Choroid plexus epithelial cell (primary cell): ENCODE measurements at places on chromosomes 2 and 18.

DNA sequence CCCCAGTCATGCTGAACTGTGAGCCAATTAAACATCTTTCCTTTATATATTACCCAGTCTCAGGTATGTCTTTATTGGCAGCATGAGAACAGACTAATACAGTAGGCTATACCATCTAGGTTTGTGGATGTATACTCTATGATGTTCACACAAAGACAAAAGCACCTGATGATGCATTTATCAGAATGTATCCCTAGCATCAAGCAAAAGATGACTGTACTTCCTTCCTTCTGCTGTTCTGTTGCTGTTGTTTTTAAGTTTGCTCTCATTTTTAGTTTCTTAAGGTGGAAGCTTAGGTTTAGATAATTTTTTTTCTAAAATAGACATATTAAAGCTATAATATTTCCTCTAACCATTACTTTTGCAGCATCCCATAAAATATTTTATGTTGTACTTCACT, 12.4 kb downstream of the ZSCAN30 start:
- no peak for DNase-seq

DNA sequence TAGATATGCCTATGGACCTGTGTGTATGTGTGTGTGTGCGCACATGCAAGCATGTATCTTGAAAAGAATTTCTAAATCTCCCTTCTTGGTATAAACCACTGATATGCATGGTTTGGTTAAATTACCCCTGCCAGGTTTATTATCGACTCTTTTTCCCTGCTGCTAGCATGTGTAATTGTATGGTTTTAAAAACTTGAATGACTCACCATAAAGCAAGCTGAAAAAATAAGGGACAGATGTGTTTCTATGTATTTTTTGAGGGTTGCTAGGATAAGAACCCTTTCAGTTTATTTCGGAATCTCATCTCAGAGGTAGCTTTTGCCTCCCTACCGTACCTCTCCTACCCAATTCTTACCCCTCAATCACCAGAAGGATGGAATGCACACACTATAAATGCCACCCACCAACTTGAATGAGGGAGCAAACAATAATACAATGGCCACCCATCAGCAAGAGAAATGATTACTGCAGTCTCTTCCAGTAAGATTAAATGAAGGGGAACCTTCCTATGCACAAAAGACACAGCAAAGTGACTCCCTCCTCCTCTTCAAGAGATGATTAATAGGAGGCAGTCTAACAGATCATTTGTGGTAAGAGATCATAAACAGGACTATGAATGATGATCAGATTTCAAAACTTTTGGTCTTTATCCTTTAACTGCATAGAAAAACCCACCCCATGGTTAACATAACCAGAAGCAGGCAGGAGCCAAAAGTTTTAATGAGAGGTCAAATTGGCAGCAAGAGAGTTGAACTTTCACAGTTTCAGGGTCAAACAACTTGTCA, 357.2 kb downstream of the SATB2 start:
- peak; percentile 0 for DNase-seq

GRCh38 chr2:224518806-224519580, 66.2 kb downstream of the CUL3 start:
- peak; percentile 89 for DNase-seq

GRCh38 chr18:34993289-34993688, 47.9 kb upstream of the MAPRE2 start:
- no peak for DNase-seq

DNA sequence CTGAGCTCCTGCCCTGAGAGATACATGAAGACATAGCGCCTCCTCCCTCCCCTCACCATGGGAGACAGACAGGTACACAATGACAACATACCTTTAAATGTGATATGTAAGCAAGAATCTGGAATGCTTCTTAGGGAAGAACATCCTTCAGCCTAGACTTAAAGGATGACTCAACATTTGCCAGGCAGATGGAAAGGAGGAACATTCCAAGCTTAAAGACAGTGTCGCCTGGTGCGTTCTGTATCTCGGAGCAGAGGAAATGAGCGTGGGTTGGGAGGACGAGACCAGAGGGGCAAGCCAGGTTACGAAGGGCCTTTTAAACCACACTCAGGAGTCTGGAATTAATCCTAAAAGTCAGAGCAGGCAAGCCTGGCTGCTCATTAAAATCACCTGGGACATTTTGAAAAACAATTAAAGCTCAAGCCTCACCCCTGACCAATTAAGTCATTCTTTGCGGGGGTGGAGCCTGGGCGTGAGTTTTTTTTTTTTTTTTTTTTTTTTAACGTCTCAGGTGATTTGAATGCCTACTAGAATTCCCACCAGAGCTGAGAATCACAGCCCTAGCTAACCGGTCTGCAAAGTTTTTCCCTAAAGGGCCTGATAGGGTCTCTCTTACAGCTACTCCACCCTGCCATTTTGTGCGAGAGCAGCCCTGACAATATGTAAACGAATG, 131.2 kb upstream of the SEC11C start:
- DNase-seq: peak; percentile 67

GRCh38 chr2:160207804-160208654, 8.0 kb upstream of the ITGB6 start:
- peak; percentile 80 for DNase-seq

- DNase-seq: no peak
These were observed 2.9 kb upstream of the KCNG2 start for GRCh38 chr18:79794846-79795245.

DNA sequence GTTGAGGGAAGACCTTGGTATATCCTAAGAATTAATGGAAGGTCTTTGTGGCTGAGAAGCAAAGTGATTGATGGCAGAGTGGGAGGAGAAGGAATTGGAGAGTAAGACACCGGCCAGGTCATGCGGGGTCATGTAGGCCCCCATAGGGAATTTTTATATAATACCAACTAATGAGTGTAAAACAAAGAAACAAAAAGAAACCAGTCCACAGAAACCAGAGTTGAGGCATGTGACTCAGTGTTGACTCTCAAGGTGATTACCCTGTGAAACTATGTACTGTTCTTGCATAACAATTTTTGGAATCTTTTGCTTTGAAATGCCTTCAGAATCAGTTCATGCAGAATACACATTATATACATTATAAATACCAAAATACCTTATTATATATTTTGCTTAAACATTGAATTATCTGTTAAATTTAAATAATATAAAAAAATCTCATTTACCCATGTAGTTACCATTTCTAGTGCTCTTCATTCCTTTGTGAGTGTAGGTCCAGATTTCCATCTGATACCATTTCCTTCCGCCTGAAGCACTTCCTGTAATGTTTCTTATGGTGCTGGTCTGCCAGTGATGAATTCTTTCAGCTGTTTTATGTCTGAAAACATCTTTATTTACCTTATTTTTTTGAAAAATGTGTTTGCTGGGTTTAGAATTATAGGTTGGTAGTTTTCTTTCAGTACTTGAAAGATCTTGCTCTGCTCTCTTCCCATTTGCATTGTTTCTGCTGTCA, 8.6 kb downstream of the CLIP4 start:
- DNase-seq: peak; percentile 87

GRCh38 chr18:23967321-23968089, 47.0 kb upstream of the TTC39C start:
- DNase-seq: no peak

DNA sequence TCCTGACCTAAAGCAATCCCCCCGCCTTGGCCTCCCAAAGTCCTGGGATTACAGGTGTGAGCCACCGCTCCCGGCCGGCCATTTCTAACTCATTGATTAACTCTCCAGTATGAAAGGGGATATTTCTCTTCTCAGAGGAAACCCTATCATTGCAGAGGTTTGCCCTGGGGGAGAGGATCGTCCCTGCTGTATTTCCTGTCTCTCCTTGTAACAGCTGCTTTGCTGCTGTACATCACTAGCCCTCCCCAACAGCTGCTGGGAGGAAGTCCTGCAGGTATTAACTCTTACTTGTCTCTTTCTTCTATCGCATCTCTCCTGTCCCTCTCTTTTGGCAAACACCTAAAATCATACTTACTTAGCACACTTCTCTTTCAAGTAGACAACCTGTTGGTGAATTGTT, 219.0 kb upstream of the DSEL start:
- no peak for DNase-seq

DNA sequence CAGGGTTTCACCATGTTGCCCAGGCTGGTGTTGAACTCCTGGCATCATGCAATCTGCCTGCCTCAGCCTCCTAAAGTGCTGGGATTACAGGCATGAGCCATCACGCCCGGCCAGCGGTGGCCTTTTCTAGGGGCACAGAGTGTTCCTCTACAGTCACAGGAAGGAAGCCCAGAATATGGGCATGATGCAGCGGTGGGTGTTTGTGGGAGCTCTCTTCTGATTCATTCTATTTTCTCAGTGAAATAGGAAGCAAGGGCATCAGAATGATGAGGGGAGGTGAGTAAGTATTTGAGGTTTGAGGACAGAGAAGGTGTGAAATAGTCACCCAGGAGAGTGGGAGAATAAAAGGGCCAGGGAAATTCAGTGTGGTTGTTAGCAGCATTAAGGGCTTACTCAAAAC, 70.3 kb upstream of the PSME4 start:
- no peak for DNase-seq

DNA sequence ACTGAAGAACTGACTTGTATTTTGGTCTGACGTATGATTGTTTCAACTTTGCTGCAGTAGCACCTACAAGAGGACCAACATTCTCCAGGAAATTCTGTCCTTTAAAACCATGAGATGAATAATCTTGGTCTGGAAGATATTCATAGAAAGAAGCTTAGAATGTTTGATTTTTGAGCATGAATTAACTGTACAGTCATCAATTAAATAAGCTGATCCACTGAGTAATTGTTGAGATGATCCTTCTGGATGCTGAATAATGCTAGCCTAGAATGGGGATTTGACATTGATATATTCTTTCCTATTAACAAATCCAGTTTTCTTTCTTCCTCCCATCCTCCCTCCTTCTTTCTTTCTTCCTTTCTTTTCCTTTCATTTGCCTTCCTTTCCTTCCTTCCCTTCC, 39.0 kb upstream of the CDK5R2 start:
- DNase-seq: no peak

GRCh38 chr18:7234091-7234490, 3.2 kb downstream of the LRRC30 start:
- DNase-seq: no peak

DNA sequence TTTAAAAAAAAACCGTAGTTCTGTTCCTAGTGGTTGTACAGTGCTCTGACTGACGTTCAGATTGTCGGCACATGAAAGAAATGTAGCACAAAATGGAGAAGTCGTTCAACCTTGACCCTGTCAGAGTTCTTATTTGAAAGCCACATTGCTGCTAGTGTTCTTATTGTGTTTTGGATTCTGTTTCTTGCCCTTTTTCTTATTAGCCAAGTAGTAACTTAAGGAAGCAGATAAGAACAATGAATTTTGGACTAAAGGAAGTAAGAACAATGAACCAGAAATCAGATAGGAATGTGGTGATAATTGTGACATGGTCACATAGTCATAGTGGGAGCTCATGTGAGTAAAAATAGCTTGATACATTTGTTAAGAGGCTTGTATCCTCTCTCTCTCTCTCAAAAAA, 45.9 kb downstream of the RPIA start:
- peak; percentile 14 for DNase-seq

DNA sequence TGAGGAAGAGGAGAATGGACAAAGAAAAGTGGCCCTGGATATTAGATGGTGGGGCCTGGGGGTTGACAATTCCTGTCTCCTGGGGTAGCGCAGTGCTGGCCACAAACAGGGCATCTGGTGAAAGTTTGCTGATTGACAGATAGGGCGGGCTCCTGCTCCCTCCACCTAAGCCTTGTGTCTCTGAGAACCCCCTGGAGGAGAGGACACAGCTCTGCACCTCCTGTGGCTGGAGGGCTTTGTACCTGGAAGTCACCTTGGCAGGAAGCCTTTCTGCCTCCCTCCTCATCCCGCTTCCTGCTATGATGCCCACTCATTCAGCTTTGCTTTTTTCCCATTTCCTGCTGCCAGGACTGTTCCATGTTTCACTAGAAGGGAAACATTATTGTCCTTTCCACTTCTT, 72.4 kb downstream of the RHOB start:
- DNase-seq: no peak

DNA sequence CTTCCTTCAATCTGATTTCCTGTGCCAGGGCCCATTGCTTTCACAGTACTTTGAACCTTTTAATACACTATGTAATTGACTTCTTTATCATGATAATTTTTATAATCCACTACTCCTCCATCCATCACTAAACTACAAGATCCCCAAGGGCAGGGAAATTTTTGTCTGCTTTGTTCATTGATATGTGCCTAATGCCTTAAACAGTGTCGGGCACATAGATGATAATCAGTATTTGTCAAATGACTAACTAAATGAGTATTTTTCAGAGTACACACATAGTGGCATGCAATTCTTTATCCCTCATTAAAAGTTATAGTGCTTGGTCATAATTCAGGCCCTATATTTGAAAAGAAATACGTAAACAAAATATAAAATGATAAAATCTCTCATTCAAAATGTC, 5.3 kb upstream of the STAMBP start:
- DNase-seq: no peak

DNA sequence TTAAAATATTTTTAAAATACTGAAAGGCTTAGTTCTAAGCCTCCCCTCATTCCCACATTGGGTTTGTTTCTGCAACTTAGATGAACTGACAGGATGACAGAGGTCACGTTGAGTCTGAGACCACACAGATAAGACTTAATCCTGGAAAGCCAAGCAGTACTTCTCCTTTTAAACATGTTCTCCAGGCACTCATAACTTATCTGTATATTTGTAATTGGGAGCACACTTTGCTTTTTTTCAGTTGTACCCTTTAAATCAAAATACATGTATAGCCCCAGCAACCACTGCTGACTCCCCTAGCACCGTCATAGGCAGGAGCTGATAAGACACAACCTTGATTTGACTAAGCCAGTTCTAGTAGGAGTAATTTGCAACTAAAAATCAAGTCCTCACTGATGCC, 394.8 kb downstream of the PID1 start:
- no peak for DNase-seq

DNA sequence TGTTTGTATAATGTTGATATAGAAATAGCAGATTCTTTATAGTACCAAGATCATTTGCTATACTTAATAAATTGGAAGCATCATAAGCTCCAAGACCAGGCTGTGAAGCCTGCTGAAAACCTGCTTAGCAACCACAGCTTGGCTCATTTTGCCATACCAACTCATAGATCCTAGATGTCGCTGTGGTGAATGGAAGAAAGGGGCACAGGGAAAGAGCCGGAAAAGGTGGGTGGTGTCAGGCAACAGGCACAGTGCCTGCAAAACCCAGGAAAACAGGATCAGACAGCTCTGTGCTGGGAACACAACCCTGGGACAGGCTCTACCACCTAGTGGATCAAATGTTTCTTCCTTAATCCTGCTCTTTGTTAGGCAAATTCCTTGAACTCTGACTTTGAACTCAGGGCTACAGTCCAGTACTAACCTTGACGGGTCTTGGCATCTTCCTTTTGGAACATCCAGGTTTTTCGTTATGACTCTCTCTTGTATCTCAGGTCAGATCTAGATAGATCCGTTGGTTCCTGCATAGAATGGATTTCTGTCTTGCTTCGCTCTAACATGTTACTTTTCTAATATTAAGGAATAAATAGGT, 31.6 kb downstream of the TWSG1 start:
- peak; percentile 60 for DNase-seq
